ENCODE measurements at places on chromosomes 7 and 10.

- no peak for DNase-seq
Observed at GRCh38 chr7:80275192-80275605, 140.6 kb downstream of the GNAI1 start.

GRCh38 chr7:6392712-6393666 lies 54.8 kb downstream of the DAGLB start:
- DNase-seq: peak; percentile 85

- no peak for DNase-seq
Observed at GRCh38 chr10:78266741-78267469, 233.2 kb downstream of the RPS24 start.

GRCh38 chr7:102152672-102153598 lies 133.7 kb upstream of the SH2B2 start:
- DNase-seq: no peak

DNA sequence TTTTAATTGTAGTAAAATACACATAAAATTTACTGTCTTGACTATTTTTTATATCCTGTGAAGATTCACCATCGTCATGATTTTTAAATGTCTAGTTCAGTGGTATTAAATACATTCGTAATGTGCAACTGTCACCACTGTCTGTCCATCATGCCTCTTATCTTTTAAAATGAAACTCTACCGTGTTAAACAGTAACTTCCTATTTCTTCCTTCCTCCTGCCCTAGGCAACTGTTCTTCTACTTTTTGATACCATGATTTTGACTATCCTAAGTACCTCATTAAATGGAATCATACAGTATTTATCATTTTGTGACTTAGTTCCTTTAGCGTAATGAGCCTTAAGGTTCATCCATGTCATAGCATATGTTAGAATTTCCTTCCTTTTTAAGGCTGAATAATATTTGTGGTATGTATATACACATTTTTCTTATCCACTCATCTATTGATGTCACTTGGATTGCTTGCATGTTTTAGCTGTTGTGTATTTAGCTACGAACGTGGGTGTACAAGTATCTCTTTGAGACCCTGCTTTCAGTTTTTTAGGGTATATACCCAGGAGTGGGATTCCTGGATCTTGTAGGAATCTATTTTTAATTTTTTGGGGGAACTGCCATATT lies 13.5 kb downstream of the SLK start:
- no peak for DNase-seq

- DNase-seq: no peak
Observed at GRCh38 chr10:70432561-70433263, 8.8 kb downstream of the NODAL start.

GRCh38 chr7:158574308-158575036 lies 13.2 kb downstream of the PTPRN2 start:
- DNase-seq: no peak

- no peak for DNase-seq
Observed at GRCh38 chr10:126659750-126660149, 10.7 kb downstream of the C10orf90 start.

GRCh38 chr10:49176310-49177268 lies 11.6 kb downstream of the TMEM273 start:
- no peak for DNase-seq

GRCh38 chr7:38561166-38561565 lies 70.0 kb downstream of the AMPH start:
- DNase-seq: no peak

DNA sequence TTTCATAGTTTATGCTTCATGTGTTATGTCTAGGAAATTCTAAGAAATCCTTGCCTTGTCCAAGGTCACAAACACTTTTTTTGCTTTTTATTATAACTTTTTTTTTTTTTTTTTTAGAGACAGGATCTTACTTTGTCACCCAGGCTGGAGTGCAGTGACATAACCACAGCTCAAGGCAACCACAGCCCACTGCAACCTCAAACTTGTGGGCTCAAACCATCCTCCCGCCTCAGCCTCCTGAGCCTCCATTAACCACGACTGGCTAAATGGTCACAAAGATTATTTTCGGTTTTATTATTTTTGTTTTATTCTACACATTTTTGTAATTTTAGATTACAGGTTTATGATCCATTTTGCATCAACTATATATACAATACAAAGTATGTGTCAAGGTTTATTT lies 7.1 kb upstream of the FAM204A start:
- no peak for DNase-seq

DNA sequence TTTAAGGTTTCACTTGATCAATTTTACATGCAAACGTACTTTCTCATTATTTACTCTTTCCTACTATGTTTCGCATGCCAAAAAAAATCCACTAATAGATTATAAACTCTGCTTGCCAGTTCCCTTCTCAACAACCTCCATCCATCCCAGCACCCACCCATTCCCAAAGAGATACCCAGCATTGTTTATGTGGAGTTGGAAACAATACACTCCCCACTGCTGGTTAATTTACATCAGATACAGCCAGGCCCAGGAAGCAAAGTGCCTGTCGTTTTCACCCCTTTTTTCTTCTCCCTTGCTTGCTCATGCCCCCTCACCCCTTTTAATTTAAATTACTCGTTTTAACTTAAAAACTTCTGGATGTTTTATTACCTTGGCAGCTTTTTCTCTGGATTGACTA lies 59.9 kb downstream of the HIBADH start:
- no peak for DNase-seq

DNA sequence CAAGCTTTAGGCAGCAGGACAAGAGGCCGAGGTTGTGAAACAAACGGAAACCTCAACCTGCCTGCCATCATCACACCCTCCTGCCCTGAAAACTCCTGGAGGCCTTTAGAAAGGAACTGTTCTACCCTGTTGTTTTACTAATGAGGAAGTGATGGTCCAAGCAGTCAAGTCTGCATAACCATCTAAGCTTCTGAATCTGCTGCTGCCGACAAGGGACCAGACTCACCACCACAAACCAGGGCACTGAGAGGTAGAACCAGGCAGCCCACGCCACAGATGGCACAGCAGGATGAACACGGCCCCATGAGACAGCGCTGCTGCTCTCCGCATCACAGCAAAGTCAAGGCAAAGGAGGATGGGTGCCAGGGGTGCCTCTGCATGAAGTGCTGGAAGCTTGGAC lies 209.4 kb downstream of the CELF2 start:
- DNase-seq: no peak

DNA sequence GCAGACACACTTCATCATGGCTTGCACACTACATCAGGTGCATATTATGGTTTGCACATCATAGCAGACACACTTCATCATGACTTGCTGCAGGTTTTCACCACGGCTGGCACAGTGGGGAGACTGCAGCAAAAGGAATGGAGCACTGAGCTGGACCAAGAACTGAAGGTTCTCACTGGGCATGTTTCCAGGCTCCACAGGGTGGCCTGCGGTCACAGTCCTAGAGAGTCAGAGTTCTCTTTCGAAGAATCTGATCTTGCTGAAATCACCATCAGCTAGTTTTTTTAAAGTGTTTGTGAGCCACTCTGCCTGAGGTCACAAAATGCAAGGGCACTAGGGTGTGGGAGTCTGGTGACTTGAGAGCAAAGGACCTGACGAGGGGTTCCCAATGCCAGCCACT lies 140.4 kb upstream of the NPY start:
- DNase-seq: no peak

DNA sequence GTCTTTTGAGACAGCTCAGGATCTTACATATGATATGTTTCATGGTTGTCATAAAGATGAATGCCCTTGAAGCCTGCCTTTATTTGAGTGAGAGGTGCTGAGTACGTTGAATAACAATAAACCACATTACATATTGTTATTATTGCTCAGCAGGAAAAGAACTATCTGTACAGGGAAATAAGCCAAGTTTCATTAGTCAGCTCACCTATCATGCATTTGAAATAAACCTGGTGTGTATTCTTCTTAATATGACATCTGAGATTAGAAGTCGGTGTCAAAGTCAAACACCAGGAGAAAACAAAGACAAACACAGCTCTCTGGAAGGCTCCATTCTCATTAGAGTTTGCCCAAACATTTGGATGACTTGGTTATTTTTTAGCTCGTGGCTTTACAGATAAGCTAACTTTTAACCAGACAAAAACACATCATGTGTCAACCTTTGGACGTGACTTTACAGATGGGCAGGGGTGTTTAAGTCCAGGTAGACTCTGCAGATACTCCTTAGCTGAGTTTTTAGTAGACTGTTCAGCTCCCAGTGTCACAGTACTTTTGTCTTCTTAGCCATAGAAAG lies 71.2 kb upstream of the AOAH start:
- no peak for DNase-seq

- DNase-seq: no peak
Observed at GRCh38 chr7:28112012-28112411, 68.6 kb downstream of the JAZF1 start.

DNA sequence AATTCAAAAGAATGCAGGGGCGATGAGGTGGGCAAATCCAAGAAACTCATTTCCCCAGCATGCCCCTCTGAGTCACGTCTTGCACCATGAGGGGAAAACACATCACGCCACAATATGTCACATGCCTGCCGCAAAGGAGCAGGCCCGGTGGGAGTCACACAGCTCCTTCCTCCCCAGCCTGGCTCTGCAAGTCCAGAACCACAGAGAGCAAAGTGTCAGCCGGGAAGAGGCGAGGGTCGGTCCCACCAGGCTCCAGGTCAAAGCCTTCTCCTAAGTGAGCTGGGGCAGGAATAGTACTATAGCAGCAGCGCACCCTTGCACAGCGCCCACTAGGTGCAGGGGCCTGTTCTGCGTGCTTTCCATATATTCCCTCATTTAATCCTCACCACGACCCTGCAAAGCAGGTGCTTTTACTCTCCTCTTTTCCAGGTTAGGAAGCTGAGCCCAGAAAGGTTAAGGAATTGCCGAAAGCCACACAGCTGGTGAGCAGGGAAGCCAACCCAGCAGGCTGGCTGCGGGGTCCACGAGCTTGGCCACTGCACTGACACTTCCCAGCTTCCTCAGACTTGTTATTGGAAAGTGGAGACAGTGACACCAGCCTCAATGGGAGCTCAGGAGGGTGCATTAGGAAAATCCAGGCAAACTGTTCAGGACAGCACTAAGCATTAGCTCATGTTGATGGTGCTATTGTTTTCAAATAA lies 94.0 kb upstream of the ZMIZ1 start:
- DNase-seq: peak; percentile 98

DNA sequence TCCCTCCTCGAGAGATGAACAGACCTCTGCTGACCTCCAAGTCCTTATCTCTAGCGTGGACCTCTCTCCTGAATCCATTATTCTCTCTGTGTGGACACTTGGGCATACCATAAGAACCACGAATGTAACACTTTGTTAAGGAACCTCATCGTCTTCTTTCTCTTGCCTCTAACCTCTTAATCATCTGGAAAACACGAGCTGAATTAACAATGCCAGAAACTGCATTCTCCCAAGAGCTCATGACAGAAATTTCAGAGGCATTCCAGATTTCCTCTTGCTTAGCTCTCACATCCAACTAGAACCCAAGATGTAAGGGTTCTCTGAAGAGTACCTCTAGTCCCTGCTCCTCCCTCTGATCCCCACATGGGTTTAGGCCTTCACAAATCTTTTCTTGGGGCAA lies 101.5 kb downstream of the TRIL start:
- DNase-seq: no peak

DNA sequence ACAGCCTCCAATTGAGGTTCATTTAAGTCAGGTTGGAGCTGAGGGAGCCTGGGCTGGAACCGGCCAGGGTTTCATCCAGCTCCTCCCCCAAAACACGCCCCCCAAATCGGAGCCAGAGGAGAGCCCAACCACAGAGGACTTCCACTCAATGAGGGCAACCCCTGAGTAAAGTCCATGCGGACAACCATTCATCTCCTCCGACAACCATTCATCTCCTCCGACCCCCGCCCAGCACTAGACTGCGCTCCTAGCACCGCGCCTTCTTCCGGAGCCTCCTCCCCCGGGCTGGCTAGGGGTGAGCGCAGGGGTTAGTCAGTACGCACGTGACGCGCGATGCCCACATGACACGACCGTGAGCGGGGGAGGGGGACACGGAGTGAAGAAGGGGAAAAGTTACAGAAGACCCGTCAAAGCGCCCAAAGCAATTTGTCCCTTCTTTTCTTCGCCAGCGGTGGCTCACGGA lies 1.4 kb downstream of the MAGI2 start:
- peak; percentile 44 for DNase-seq

- DNase-seq: no peak
Observed at GRCh38 chr10:21891439-21891838, 112.1 kb downstream of the DNAJC1 start.

DNA sequence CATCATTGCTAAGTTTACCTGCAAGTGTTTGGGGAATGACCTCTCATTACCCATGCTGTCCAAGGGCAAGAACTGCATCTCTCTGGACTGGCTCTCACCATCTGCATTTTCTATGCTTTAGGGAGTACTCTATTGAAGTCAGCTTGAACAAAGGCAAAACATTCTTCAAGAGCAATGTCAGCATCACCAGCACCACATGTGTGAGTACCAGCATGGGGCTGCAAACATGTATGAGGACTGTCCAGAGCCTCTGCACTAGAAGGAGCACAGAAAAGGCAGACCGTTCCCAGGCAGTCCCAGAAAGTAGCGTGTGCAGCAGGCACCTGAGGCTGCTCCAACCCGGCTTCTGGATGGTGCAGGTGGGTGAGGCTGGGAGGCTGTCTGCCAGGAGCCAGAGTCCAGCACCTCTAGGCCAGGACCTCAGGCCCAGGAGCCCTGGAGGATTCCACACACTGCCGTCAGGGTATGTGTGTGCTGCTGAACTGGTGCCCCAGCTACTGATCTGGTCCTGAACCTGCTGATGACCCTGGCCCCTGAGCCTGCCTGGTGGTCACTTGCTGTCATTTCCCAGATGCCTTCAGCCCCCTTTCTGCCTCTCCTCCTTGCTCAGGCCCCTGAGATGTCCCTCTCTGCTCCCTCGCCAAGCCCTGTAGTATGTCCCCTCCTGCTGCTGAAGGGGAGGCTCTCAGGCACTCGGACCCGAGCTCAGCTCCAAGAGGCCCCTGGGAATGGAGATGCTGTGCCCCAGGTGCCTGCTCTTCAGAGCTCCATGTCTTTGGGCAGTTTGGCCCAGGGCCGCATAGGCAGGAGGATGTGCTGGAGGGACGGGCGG lies 20.7 kb downstream of the ANTXRL start:
- DNase-seq: no peak

- no peak for DNase-seq
Observed at GRCh38 chr10:32051926-32052325, 4.3 kb downstream of the KIF5B start.

GRCh38 chr7:1494447-1494846 lies 9.7 kb downstream of the INTS1 start:
- DNase-seq: no peak

DNA sequence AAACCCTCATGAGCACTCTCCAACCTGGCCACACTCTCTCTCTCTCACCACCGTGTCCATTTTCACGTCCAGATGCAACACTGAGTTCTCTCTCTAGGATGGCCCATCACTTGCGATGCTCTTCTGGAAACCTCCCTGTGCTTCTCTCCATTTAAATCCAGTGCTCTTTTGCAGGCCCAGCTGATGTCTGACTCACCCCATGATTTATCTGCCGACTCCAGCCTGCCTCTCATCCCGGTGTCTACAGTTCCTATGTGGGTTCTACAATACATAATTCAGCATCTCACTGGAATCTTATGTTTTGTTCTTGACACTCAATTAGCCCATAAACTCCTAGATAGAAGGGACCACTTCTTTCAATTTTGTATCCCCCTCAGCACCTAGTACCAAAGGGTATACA lies 5.0 kb downstream of the TPK1 start:
- DNase-seq: no peak

Data from suppressor macrophage (primary cell).